Stomach (tissue), 19 donors: ENCODE measurements at places on chromosomes 7 and 10. TPM values are rescaled to one million over a fixed set of nuclear protein-coding genes. Genes with fewer than 3 reads are reported as not detected.

Gene NANOS1
- 5.8 TPM for polyA plus RNA-seq

DNA sequence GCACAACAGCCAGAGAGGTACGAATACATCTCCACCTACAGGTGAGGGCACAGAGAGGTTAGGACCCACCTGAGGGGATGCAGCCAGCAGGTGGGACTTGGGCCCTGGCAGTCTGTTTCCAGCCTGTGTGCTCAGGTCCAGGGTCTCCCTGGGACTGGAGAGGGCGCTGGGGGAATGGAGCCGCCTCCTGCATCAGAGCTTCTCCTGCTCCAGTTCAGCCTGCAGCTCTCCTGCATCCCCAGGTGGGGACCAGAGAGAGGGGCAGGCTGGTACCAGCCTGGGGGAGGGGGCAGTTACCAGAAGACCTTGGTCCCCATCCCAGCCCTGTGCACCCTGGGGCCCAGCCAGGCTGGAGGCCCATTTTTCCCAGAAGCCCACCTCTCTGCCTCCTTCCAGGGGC lies 80.7 kb downstream of the LHPP start:
- no peaks in the 10 kb centered on the region for H3K27me3 ChIP-seq
- no peak for DNase-seq
- no peaks in the 10 kb centered on the region for H3K36me3 ChIP-seq

DNA sequence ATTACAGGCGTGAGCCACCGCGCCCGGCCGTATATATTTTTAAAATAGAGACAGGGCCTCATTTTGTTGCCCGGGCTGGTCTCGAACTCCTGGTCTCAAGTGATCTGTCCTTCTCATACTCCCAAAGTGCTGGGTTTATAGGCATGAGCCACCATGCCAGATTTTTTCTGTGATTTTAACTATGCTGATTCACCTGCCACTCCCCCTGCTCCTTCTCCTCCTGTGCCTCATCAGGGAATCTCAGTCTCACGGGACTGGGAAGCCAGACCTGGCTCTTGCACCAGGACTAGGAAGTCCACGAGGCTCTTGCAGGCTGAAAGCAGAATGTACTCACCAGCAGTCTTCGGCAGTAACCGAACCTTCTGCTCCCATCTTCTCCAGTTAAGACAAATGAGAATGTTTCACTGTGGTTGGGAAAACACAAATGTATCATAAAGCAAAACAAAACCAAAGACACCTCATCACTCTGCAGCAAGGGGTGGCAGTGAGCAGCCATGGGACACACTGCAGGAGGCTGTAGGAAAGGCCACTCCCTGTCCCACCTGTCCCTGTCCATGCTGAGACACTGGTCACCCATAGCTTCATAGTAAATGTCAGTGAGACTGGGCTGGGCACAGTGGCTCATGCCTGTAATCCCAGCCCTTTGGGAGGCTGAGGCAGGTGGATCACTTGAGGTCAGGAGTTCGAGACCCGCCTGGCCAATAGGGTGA lies 78.7 kb upstream of the MKRN1 start:
- H3K36me3 ChIP-seq = peaks cover 3% of the 10 kb centered on the region
- H3K4me3 ChIP-seq = no peak overlapping the region
- H3K27me3 ChIP-seq = no peaks in the 10 kb centered on the region
- no peaks in the 10 kb centered on the region for H3K4me1 ChIP-seq

DNA sequence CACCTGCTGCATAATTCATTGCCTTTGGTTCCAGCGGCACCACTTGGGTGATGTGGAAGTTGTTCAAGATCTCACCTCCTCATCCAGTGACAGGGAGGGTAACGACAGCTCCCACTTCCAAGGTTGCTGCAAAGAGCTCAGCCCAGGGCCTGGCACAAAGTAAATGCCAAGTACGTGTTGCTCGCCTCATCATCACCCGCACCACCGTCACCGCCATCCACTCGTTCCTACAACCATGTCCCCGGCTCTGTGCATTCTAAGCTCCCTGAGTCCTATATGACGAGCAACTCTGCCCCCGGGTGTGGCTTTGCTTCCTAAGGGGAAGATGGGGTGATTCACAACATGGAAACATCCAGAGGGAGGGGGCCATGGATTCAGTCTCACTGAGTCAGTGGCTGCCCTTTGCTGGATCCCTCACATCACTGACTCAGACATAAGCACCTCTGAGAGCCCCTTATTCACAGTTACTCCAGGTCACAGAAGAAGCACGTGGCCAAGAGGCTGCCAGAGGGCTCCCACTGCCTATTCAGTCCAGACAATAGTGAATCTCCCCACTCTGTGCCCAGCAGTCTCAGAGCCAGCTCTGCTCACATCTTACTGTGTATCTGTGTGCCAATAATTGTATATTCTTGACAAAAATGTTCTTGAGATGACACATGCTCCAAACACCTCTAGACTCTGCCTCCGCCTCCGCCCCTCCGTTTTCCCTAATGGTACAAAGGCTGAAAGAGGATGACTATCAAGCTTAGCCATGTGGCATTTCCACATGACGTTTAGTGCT lies 159.1 kb downstream of the GFRA1 start:
- H3K4me3 ChIP-seq = no peak overlapping the region
- H3K4me1 ChIP-seq = no peaks in the 10 kb centered on the region
- H3K27me3 ChIP-seq = no peaks in the 10 kb centered on the region
- no peak overlapping the region for H3K27ac ChIP-seq

- H3K4me1 ChIP-seq = peaks cover 31% of the 10 kb centered on the region
- DNase-seq = no peak
- no peaks in the 10 kb centered on the region for H3K27me3 ChIP-seq
Measured at GRCh38 chr10:114059561-114059960, 15.9 kb downstream of the ADRB1 start.

GRCh38 chr10:114294549-114294948 lies 55.5 kb downstream of the VWA2 start:
- peaks cover 23% of the 10 kb centered on the region for H3K36me3 ChIP-seq
- DNase-seq = no peak
- H3K27me3 ChIP-seq = no peaks in the 10 kb centered on the region
- no peak overlapping the region for H3K27ac ChIP-seq

DNA sequence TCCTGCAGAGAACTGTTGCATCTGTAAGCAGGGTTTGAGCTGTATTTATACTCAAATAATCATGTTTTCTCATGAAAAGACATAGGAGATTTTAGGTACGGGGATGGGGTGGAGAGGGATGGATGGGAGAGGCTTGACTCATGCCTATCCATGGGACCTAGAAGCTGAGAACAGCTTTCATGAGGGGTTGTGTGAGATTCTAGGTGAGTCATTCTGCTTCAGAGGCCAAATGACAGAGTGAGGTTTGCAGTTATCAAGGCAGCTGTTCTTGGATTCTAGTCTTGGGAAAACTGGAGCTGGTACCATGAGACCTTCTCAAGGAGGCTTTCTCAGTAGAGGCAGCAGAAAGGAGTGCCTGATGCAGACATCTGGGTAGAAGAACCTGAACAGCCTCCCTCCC lies 746.9 kb downstream of the TYW1 start:
- H3K27ac ChIP-seq = no peak overlapping the region
- no peak for DNase-seq
- H3K27me3 ChIP-seq = no peaks in the 10 kb centered on the region
- H3K4me1 ChIP-seq = no peaks in the 10 kb centered on the region
- no peak overlapping the region for H3K4me3 ChIP-seq
- no peaks in the 10 kb centered on the region for H3K36me3 ChIP-seq

DNA sequence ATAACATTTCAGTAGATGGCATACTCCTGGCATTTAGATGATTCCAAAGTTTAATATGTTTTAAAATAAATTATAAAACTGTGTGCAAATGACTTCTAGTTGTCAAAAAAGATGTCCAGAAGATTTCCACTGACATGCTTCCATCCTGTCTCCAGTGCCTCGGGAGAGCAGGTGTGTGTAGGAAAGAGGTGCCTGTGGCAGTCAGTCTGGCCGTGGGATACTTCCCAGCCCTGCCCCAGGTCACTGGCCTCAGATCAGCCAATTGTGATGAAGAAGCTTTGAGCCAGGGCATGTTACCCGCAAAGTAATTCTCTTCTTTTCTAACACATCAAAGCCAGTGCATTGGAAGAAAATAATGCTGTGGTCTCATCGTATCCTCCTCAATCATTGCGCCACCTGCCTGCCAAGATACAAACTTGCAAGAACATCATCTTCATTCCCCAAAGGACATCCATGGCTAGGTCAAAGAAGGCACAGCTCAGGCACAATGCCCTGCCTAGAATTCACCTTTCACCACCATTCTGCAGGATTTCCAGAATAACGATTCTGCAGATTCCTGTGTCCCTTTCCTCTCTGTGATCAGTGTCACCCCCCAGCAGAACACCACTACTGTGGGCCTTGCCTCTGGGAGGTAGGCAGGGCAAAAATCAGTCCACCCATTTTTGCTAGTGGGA lies 6.3 kb upstream of the KCNMA1 start:
- H3K4me1 ChIP-seq = peaks cover 22% of the 10 kb centered on the region
- no peaks in the 10 kb centered on the region for H3K36me3 ChIP-seq
- DNase-seq = peak; percentile 40
- H3K4me3 ChIP-seq = no peak overlapping the region
- no peak overlapping the region for H3K27ac ChIP-seq

DNA sequence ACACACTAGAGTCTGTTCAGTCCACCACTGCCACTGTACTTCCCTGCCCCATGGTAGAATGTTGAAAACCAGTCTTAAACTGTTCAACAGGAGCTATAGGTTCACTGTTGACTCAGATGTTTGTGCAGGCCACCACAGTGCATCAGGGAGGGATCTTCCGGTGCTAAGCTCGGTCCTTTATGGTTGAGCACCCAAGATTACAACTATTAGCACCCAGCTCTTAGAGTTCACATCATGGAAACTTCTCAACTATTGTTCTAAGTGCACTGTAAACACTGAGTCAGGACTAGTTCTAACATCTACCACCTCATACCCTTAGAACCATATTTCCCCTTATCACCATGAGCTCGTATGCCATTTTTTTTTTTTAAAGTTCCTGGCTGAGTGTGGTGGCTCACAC lies 97.1 kb upstream of the MXI1 start:
- no peaks in the 10 kb centered on the region for H3K4me1 ChIP-seq
- no peaks in the 10 kb centered on the region for H3K27me3 ChIP-seq
- no peak for DNase-seq
- peaks cover 20% of the 10 kb centered on the region for H3K36me3 ChIP-seq
- no peak overlapping the region for H3K27ac ChIP-seq
- H3K4me3 ChIP-seq = no peak overlapping the region

GRCh38 chr10:97915346-97916131 lies 65.9 kb downstream of the GOLGA7B start:
- H3K27me3 ChIP-seq = no peaks in the 10 kb centered on the region
- no peaks in the 10 kb centered on the region for H3K36me3 ChIP-seq
- H3K4me3 ChIP-seq = no peak overlapping the region
- no peak overlapping the region for H3K27ac ChIP-seq

DNA sequence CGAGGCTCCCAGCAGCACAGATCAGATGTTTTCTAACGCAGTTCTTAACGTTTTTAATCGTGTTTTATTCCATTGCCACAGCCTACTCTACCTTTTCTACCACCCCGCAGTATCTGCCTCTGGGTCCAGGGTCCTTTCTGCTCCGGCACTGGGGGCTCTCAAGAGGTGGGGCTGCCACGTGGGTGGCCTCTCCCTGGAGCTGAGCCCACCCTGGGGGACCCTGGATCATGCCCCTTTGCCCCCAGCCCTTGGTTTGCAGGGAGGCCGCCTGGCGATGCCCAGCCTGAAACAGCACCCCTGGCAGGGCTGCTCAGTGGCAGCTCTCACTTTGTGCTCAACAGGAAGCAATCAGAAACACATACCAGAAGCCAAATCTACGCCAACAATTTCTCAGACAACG lies 25.3 kb downstream of the PDIA4 start:
- no peak overlapping the region for H3K27ac ChIP-seq
- H3K27me3 ChIP-seq = no peaks in the 10 kb centered on the region
- no peak overlapping the region for H3K4me3 ChIP-seq
- peaks cover 13% of the 10 kb centered on the region for H3K4me1 ChIP-seq
- no peak for DNase-seq
- peaks cover 66% of the 10 kb centered on the region for H3K36me3 ChIP-seq

DNA sequence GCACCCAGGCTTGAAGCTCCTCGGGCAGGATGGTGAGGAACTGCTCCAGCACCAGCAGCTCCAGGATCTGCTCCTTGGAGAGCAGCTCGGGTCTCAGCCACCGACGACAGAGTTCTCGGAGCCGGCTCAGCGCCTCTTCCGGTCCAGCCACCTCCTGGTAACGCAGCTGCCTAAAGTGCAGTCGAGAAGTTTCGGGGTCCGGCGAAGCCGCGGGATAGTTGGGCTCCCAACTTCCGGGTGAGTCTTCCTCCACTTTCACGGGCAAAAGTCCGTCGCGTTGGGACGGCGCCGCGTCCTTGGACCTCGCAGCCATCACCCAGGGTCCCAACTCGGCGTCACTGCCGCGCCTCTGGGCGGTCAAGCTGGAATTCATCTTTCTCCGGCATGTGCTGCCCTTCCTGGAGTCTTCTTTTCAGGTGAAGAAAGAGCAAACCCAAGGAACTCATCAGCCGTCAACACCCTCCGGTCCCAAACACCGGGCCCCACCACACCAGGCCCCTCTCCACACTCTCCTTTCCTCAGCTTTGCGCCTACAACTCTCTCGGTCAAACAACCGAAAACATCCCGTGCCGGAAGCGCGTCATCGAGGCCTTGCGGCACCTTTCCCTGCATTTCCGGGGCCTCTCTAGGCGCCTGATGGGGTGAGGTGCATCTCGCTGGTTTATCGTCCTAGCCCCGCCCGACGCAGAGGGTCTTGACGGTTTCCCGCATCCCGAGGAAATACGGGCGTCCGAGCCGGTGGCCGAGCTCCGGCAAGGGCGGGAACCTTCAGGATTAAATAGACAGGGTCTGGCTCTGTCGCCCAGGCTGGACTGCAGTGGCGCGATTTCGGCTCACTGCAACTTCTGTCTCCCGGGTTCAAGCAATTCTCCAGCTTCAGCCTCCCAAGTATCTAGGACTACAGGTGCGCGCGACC lies at the start of gene ZNF394:
TSS of gene ZNF394 (minus strand) at position 561 of the 916 bp plus-strand sequence. CDS start at position 373, 188 bp downstream.
- H3K27me3 ChIP-seq = no peaks in the 10 kb centered on the region
- peak; percentile 97 for DNase-seq
- H3K36me3 ChIP-seq = peaks cover 34% of the 10 kb centered on the region
- H3K27ac ChIP-seq = peak within 1 kb of the TSS; percentile 98

- H3K4me1 ChIP-seq = peaks cover 51% of the 10 kb centered on the region
- DNase-seq = no peak
- H3K27me3 ChIP-seq = no peaks in the 10 kb centered on the region
Measured at GRCh38 chr7:47514367-47514766, 67.5 kb downstream of the TNS3 start.

DNA sequence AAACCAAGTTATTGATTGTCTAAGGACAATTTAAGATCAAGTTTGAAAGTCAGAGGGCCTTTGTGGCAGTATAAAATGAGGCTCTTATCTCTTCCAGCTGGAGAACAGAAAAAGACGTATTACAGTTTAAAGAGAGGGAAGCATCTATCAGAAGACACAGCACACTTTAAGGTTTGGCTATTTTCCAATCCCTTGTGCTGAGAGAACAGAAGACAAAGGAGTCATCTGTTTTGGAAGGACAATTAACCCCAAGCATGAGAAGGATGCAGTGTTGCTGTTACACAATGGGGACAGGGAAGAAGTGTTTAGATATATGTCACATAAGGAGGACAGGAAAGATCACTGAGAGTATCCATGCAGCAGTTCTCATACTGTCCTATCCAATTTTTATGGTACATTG lies 1224.2 kb upstream of the SORCS1 start:
- no peak overlapping the region for H3K4me3 ChIP-seq
- H3K4me1 ChIP-seq = no peaks in the 10 kb centered on the region
- no peak overlapping the region for H3K27ac ChIP-seq
- no peaks in the 10 kb centered on the region for H3K36me3 ChIP-seq
- no peak for DNase-seq
